ENCODE measurements at places on chromosomes 4 and X.

DNA sequence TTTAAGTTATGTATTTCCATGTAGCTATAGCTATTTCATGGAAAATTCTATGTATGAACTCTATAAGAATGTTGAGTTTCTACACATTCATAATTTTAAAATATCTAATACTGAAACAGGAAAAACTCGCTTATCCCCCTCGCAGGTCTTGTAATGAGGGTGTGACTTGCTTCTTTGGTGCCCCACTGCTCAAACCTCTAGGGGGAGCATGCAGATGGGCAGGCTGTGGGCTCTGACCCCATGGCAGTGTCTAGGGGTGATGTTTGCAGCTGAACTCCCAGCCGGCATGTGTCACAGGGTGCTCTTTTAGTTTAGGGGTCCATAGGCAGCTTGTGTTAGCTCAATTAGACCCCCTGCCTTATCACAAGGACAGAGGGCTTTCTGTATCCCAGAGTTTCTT, 1825.7 kb upstream of the ADGRL3 start:
- no peak for DNase-seq

GRCh38 chr4:2218436-2218835, 23.5 kb downstream of the HAUS3 start:
- no peak for DNase-seq

- DNase-seq, result no peak
Measured at GRCh38 chrX:22969411-22969810, 30.3 kb upstream of the DDX53 start.

DNA sequence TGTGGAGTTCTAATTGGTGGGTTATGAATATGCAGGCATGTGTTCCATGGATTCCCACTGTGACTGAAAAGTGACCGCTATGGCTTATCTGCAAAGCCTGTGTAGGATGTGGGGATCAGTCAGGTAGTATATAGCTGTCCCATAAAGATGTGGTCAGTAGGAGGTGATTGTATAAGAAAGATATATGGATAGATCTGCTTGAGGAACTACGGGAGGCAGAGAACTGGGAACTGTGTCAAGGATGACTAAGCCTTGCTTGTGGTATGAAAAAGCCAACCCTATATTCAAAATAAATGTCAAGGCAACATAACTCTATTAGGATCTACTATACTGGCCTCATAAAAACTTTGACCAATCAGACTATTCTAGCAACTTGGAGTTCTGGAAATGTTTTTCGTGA, 185.2 kb downstream of the KLHL4 start:
- DNase-seq, result no peak

GRCh38 chr4:151541389-151542071, 132.6 kb downstream of the FHIP1A start:
- no peak for DNase-seq

GRCh38 chrX:36575670-36576069, 432.5 kb upstream of the FAM47C start:
- DNase-seq, result no peak

DNA sequence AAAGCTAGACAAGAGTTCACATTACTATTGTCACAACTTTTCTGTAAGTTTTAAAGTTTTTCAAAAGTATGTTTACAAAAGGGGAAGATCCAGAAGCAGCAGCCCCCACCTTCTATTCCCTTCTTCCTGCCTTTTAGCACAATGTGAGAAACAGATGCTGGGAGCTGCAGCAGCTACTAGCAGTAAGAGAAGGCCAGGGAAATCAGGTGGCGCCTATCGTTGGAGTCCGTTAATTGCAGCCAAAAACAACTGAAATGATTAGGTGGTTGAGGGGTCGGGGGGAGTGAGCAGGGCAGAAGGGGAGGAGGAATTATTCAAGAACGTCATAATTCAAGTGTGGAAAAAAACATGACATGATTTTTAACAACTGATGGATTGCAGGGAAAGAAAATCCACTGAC, 27.4 kb downstream of the FRYL start:
- DNase-seq, result no peak

DNA sequence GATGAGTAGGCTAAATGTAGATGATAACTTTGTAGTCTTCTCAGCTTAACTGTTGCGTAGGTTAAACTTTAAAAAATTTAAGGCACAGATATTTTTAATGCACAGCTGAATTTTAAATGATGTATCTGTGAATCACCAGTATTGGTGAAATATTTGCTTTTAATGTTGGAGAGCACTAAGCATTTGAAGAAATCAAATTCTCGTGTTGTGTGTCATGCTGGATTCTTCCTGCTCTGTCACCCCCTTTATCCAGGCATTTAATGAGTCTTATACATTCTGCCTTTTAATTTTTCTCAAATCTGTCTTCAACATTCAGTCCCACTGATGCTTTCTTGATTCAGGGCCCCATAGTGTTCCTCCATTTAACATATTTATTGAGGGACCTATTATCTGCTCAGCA, 76.7 kb downstream of the SLC4A4 start:
- no peak for DNase-seq

DNA sequence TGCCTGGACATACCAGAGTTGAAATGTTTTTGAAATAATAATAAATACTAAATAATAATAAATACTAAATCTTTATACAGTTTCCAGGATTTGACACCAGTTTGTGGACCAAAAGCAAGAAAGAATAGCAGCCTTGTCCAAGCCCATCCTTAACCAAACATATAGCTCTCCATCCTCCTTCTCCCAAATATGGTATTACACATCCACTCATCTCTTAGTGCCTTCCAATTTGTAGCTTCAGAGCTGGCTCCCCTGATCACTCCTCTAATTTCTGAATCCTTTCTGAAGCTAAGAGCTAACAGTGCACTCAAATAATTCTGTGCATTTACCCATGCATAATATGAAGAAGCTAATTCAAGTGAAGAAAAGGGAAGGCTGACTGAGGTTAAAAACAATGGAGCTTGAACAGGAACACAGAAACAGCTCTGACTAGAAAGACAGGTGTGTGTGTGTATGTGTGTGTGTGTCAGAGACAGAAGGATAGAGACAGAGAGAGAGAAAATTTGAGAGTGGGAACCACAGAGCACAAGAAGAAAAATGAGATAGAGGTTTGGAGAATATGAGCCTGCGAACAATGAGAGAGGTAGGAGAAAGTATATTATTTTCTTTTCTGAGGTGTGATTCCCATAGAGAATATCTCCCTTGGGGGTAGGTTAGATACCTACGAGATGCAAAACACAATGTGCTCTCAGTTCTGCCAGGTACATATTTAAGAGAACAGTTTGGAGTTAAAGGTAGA, 123.5 kb downstream of the CAMK2D start:
- no peak for DNase-seq

GRCh38 chr4:162509333-162509732, 345.5 kb upstream of the FSTL5 start:
- DNase-seq, result no peak

DNA sequence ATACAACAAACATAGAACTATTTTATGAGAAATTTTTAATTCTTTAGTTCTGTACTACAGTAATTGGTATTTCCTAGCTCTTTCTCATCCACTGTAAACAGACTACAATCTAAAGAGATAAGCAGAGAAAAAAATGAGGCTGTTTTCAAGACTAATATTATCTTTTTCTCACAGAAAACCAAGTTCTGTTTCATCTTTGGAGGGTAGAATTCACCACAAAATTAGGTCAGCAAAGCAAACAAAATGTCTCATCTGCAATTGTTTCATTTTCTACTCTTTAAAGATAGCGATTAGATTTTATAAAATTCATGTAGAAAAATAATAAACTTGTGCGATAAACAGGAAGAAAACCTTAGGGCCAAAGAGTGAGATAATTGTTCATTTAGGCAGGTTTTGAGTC, 10.8 kb downstream of the APOO start:
- no peak for DNase-seq

DNA sequence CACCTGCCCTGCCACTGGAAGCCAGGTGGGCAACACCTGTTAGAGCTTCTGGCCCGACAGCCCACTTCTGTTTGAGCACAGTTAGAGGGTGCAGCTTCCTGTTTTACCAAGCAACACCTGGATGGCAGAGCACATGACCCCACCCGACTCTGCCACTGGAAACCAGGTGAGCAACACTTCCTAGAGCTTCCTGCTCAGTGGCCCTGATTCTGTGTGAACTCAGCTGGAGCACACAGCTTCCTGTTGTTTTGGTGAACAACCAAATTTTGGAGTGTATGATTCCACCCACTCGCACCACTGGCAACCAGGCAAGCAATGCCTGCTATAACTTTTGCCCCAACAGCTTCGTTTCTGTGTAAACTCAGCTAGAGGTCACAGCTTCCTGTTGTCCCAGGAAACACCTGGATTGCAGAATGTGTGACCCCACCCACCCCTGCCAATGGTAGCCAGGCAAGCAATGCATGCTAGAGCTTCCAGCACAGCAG, 163.8 kb upstream of the KLF8 start:
- DNase-seq, result no peak

DNA sequence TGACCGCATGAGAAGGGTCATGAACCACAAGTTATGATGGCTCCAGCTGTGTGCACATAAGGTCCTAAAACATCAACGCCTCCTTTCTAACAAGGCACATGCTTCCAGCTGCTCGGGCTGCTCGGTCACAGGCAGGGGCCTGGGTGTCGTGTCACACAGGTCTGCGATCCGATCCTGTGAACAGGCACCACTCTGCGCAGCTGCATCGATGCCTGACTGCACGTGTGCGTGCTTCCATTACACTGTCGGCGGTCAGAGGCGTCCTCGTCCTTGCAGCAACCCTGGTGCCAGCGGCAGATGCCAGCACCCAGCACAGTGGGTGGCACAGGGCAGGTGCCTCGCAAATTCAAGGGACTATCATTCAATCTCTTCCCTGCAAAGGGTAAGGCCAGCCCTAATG, 23.9 kb downstream of the ZFYVE28 start:
- no peak for DNase-seq

GRCh38 chrX:65723706-65724105, 56.3 kb downstream of the MSN start:
- DNase-seq, result no peak

DNA sequence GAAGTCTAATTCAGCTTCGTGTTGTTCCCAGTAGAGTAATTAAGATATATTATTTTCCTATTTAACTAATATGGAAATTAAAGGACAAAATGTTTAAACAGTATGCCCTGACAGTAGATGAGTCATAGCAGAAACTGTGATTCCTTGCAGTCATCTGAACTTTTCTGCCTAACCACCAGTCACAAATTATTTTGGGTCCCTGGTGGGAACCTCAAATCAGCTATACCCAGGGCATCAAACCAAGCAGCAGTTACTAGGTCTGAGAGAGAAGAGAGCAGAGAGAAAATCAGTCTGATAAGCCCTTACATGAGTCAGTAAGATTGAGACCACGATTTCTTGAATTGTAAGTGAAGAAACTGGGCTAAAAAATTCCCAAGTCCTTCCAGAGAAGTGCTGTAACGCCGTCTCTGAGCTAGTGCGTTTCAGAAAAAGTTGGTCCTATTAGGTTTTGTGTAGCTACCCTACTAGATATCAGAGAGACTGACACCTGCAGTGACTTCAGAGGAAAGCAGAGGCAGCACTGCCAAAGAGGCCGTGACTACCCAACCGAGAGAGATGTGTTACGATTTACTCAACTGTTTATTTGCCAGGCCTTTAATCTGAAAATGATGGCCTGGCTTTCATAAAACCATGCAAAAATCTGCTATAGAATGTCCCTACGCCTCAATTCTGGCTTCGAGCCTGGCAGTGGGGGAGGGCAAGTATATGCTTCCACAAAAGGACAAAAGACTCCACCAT, 21.7 kb upstream of the GPM6A start:
- no peak for DNase-seq

- DNase-seq, result no peak
Measured at GRCh38 chr4:20037745-20038144, 214.0 kb upstream of the SLIT2 start.

- DNase-seq, result no peak
Measured at GRCh38 chr4:19905024-19905423, 346.7 kb upstream of the SLIT2 start.

GRCh38 chrX:134460862-134461220, 876 bp downstream of the HPRT1 start:
- no peak for DNase-seq

DNA sequence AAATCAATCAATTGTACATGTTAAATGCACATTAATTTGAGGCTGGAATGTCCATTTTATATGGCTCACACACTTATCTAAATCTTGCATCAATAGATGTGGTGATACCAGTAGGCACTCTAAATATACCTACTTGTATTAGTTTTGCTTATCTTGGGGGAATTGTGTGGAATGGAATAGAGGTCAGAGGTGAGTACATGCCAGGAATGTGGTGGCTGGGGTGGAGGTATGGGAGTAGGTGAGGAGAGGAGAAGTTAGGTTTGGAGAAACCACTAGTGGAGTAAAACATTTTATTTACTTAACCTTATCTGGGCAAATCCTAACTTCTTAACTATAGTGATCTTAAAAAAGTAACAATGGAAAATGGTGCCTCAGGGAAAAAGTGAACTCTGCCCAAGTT, 163.1 kb downstream of the ATG4A start:
- no peak for DNase-seq

All from activated gamma-delta T cell treated with Interleukin-2 at 50 U/mL for 16 hours (primary cell).